ENCODE measurements at places on chromosomes 4 and X.

DNA sequence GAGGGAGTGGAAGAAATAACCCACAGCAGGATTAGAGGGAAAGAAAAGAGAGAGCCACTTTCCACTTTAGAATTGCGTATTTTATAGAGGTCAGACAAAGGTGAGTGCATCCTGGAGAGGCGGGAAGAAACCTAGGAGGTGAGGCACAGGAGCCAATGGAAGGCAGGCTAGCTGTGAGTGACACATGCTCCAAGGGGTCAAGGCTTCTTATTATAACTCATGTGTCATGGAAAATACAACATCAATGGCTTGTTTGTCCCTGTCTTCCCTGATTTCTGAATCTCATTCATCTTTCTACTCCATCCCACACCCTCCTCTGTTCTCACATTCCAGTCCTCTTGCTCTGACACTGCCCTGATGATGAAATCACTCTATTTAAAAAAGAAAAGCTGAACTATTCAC, 14.4 kb downstream of the ANXA3 start:
- peaks cover 6% of the 10 kb centered on the region for H3K4me1 ChIP-seq
- DNase-seq, result no peak

GRCh38 chrX:1323315-1323714, 13.3 kb upstream of the IL3RA start:
- no peak overlapping the region for H3K4me3 ChIP-seq
- no peak overlapping the region for H3K27ac ChIP-seq
- H3K36me3 ChIP-seq, result no peaks in the 10 kb centered on the region
- H3K4me1 ChIP-seq, result no peaks in the 10 kb centered on the region

DNA sequence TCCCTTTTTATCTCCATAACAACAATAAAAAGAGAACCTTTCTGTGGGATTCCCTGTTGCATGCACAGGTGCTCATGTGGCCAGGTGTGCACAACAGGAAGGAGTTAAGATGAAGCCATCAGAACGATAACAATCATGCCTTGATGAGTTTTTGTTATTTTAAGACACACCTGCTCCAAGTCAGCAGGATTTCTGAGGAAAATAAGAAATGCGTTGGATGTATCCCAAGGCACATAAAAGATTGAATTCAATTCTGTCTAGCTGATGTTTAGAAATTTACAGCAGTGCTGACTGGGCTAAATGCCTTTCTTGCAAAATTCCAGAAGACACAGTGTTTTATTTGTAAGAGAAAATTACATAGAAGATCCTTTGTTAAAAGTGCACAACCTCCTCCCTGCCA, 1678.2 kb downstream of the ARAP2 start:
- H3K4me1 ChIP-seq, result no peaks in the 10 kb centered on the region
- H3K27ac ChIP-seq, result no peak overlapping the region
- H3K4me3 ChIP-seq, result no peak overlapping the region
- H3K27me3 ChIP-seq, result no peaks in the 10 kb centered on the region
- H3K36me3 ChIP-seq, result no peaks in the 10 kb centered on the region

DNA sequence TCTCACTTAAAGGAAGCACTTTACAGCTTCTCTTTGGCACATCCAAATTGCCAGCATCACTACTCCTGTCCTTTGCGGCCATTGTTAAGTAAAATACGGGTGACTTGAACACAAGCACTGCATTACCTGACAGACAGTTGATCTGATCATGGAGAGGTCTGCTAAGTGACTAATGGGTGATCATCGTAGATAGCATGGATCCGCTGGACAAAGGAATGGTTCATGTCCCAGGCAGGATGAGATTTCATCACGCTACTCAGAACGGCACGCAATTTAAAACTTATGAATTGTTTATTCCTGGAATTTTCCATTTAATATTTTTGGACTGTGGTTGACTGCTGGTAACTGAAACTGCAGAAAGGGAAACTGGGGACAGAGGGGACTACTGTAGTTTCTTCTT, 94.1 kb downstream of the NEUROG2 start:
- DNase-seq, result no peak
- no peaks in the 10 kb centered on the region for H3K27me3 ChIP-seq
- no peak overlapping the region for H3K27ac ChIP-seq
- H3K4me3 ChIP-seq, result no peak overlapping the region
- H3K36me3 ChIP-seq, result peaks cover 24% of the 10 kb centered on the region
- no peaks in the 10 kb centered on the region for H3K4me1 ChIP-seq

GRCh38 chrX:130909469-130910136, 6.6 kb upstream of the ENOX2 start:
- no peak for DNase-seq
- no peaks in the 10 kb centered on the region for H3K4me1 ChIP-seq
- H3K4me3 ChIP-seq, result no peak overlapping the region

DNA sequence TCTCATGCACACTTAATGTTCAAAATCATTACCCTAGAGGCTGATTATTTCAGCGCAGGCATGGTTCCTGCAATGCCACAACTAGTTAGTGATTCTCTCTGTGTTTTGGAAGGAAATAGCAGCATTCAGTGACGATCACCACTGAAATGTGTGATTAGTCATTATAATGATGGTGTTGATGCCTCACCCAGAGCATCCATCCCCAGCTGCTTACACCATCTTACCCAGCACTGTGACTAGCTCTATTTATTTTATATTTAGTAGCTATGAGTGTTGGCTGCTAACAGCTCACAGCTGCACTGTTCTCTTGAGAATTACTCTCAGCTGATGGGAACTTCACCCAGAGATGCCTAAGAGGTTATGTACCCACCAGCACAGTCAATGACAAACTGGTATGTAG, 60.5 kb upstream of the TSPAN7 start:
- no peaks in the 10 kb centered on the region for H3K27me3 ChIP-seq
- no peak overlapping the region for H3K4me3 ChIP-seq
- no peaks in the 10 kb centered on the region for H3K4me1 ChIP-seq
- no peaks in the 10 kb centered on the region for H3K36me3 ChIP-seq

DNA sequence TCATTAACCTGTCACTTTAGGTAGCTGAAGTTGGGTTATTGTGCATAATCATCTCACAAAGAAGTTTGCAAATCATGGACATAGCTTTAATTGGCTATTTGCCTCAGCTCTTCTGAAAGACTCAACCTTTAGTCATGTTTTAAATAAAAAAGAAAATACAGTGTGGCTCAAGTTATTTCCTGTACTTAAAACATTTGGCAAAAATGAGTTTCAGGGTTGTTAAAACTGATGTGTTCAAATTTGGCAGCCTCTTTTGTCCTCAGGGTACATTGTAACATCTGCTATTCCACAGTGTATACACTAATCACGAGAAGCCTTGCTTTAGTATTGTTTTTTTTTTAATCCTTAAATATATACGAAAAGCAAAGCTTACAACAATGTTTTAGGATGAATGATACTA, 31.5 kb upstream of the HPGD start:
- no peaks in the 10 kb centered on the region for H3K27me3 ChIP-seq
- no peaks in the 10 kb centered on the region for H3K36me3 ChIP-seq
- no peak overlapping the region for H3K4me3 ChIP-seq
- no peak overlapping the region for H3K27ac ChIP-seq
- peaks cover 3% of the 10 kb centered on the region for H3K4me1 ChIP-seq
- no peak for DNase-seq

DNA sequence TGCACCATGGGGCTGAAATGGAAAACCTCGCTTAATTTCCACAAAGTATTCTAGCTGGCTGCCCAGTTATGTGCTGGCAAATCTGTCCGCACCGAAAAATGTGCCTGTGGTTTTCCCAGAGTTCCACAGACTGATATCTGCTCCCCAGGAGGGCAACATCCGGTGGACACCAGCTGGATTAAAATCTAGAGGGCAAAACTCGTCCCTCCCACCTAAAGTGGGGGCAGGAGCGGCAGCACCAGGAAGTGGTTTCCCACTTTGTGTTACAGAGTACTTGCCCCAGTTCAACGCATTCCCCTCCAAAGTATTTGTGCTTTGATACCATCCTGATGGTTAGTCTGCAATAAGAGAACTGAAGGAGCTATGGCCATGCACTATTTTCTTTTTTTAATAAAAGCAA, 187.6 kb downstream of the TSPAN5 start:
- H3K27me3 ChIP-seq, result no peaks in the 10 kb centered on the region
- no peak for DNase-seq
- H3K27ac ChIP-seq, result no peak overlapping the region
- H3K4me3 ChIP-seq, result no peak overlapping the region
- H3K4me1 ChIP-seq, result peaks cover 17% of the 10 kb centered on the region

DNA sequence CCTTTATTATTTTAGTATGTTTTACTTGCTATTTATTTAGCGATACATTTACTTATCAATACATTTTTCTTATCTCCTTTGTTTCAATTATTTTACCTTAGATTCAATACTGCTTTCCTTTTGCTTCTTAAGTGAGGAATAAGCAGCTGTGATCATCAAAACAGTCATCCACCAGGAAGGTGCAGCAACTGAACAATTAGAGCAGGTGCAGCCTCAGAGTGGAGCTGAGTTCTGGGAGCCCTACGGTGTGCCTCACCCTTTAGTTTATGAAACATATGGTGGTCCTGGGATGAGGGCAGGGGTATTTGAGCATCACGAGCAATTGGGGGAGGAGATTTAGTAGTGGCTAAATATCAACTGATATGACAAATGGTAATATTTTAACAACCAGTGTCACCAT, 111.0 kb downstream of the FRYL start:
- H3K36me3 ChIP-seq, result no peaks in the 10 kb centered on the region
- H3K4me1 ChIP-seq, result peaks cover 30% of the 10 kb centered on the region
- DNase-seq, result no peak
- no peak overlapping the region for H3K27ac ChIP-seq
- H3K4me3 ChIP-seq, result no peak overlapping the region

DNA sequence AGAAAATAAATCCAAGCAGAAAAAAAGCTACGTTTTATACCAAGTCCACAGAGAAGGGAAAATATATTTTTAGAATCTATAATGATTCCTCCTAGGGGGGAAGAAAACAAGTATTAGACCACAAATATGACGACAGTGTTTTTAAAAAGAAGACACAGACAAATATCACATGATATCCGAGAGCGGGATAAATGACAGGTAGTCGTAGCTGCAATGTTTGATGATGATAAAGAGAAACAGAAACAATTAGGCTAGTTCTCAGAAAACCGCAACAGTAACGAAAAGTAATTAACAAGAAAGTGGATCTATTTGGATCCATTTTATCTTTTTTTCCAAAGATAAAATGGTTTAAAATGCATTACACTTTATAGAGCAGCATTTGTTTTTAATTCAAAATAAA, 918 bp downstream of the HAUS3 start:
- H3K27me3 ChIP-seq, result no peaks in the 10 kb centered on the region
- peaks cover 52% of the 10 kb centered on the region for H3K4me1 ChIP-seq
- H3K36me3 ChIP-seq, result peaks cover 5% of the 10 kb centered on the region

DNA sequence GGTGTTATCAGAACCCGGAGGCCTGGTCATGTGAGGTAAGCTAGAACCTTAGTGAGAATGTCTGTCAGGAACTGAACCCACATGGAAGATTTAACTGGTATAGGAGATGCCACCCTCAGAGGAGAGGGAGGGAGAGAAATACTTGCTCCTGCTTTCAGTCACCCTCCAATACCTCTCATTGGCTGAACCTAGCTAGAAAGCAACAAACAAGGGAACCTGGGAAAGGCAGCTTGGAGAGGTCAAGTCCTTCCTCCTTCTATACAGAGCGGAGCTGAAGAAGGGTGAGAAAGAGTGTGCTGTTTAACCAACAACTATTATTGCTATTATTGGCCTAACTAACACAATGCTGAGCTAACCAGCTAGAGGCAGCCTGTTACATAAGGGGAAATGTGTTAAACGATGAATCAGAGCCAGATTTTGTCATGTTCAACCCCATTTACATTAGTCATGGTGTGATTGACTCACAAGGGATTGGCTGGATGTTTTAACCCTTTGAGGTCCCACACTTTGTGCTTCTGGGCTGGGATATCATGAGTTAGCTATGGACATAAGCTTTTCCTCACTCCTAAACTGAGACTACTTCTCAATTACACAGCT, 96.5 kb upstream of the ESX1 start:
- H3K4me3 ChIP-seq, result no peak overlapping the region
- H3K27me3 ChIP-seq, result no peaks in the 10 kb centered on the region

- no peak overlapping the region for H3K4me3 ChIP-seq
- no peaks in the 10 kb centered on the region for H3K27me3 ChIP-seq
- H3K27ac ChIP-seq, result no peak overlapping the region
- DNase-seq, result no peak
- H3K4me1 ChIP-seq, result no peaks in the 10 kb centered on the region
Observed at GRCh38 chr4:158458271-158458895, 63.3 kb upstream of the RXFP1 start.

DNA sequence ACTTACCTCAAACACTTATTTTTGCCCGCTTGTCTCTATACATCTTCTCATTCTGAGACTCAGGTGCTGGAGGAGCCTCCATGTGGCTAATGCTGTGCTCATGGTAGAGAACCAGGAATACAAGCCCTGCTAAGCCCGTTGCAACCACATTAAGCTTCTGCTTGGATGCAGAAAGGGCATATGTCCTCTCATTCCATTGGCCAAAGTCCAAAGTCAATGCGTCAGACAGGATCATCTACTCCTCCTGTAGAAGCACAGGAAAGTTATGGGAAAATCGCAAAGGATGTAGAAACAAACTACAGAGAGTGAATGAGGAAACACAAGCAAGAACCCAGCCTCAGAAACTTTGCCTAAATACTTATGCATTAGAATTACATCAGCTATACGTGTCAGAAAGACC, 124.5 kb upstream of the AGA start:
- no peak for DNase-seq
- no peak overlapping the region for H3K27ac ChIP-seq
- no peaks in the 10 kb centered on the region for H3K36me3 ChIP-seq
- no peak overlapping the region for H3K4me3 ChIP-seq
- H3K4me1 ChIP-seq, result no peaks in the 10 kb centered on the region
- no peaks in the 10 kb centered on the region for H3K27me3 ChIP-seq

GRCh38 chr4:146428298-146428697, 93.4 kb downstream of the SLC10A7 start:
- no peaks in the 10 kb centered on the region for H3K27me3 ChIP-seq
- H3K36me3 ChIP-seq, result no peaks in the 10 kb centered on the region
- DNase-seq, result no peak

DNA sequence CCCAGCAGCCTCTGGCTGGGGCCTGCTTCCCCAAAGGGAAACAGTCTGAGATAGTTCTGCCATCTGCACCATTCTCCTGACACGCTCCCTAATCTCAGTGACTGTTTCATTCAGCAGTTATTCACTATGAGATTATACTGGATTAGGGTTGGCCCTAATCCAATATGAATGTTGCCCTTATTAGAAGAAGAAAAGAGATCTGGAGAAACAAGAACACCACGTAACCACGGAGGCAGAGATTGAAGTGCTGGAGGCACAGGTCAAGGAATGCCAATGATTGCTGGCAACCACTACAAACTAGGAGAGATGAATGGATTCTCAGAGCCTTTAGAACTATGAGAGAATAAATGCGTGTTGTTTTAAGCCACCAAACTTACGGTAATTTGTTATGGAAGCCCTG, 7.4 kb downstream of the ACOX3 start:
- peaks cover 59% of the 10 kb centered on the region for H3K4me1 ChIP-seq
- H3K27me3 ChIP-seq, result no peaks in the 10 kb centered on the region
- no peaks in the 10 kb centered on the region for H3K36me3 ChIP-seq
- no peak overlapping the region for H3K4me3 ChIP-seq
- DNase-seq, result no peak

- no peak for DNase-seq
- no peak overlapping the region for H3K27ac ChIP-seq
- H3K4me1 ChIP-seq, result no peaks in the 10 kb centered on the region
- no peaks in the 10 kb centered on the region for H3K36me3 ChIP-seq
Observed at GRCh38 chrX:98194036-98194435, 1310.3 kb downstream of the RPA4 start.

GRCh38 chrX:143768976-143769375, 48.4 kb upstream of the SPANXN2 start:
- H3K27ac ChIP-seq, result no peak overlapping the region
- H3K4me3 ChIP-seq, result no peak overlapping the region
- no peaks in the 10 kb centered on the region for H3K4me1 ChIP-seq
- no peaks in the 10 kb centered on the region for H3K36me3 ChIP-seq

Data from suprapubic skin (tissue), 4 donors.